ENCODE measurements at places on chromosomes 2 and 18. TPM values are rescaled to one million over a fixed set of nuclear protein-coding genes. Genes with fewer than 3 reads are reported as not detected.
A peak's percentile ranks its signal among the peaks of the same experiment; 100 is the strongest.

GRCh38 chr2:80437959-80438358 is 133.4 kb upstream of the LRRTM1 start:
- H3K4me3 ChIP-seq = no peak overlapping the region
- H3K27ac ChIP-seq = no peak overlapping the region
- H3K27me3 ChIP-seq = no peaks in the 10 kb centered on the region
- DNase-seq = no peak
- no peaks in the 10 kb centered on the region for H3K36me3 ChIP-seq
- no peaks in the 10 kb centered on the region for H3K4me1 ChIP-seq

DNA sequence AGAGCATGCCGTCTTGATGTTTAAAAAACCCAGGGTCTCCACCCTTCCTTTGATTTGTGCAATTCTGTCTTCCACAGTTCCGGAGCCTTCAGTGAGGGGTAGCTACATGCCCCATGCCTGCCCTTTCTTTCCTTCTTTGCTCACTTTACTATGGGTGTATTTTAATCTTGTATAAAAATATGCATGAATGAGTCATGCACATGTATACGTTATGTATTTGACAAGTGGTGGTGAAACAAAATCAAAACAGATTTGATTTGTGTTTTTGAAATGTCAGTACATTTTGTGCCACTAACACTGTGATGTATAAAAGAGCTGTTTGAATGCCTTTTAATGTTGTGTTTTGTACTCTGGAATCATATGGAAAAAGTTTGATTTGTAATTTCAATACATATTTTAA is 126.5 kb downstream of the RNF144A start:
- no peak overlapping the region for H3K27ac ChIP-seq
- no peak for DNase-seq

The PCARE gene
- polyA plus RNA-seq = not detected

DNA sequence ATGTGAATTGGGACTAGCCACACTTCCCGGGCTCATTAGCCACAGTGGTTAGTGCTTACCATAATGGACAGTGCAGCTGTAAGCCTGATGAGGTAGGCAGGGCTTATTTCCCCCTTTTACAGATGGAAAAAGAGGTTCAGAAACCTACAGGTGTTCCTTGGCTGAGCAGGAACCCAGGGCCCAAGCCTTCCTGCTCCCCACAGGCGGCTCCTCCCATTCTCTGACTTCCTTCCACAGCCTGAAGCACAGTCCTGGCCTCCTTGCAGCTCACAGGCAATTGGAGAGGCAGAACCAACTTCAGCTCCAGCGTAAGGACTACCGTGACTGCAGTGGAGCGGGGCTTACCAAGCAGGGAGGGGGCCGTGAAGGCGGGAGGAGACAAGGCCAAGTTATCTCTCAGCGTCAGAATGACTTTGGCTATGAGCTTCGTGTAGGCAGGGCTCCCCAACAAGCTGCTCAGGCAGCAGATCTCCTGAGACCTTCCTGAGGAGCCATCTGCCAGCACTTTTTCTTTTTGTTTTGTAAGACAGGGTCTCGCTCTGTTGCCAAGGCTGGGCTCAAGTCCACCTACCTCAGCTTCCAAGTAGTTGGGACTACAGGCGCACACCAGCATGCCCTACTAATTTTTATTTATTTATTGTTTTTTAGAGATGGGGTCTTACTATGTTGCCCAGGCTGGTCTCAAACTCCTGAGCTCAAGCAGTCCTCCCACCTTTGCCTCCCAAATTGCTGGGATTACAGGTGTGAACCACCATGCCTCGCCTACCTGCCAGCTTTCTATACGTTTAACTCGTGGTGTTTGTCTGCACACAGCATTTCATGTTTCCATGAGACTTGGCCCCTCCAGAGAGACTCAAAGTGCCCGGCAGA is 34.2 kb upstream of the NT5DC4 start:
- H3K36me3 ChIP-seq = no peaks in the 10 kb centered on the region
- H3K4me1 ChIP-seq = peaks cover 2% of the 10 kb centered on the region
- H3K27me3 ChIP-seq = no peaks in the 10 kb centered on the region
- peak; percentile 80 for DNase-seq
- H3K4me3 ChIP-seq = no peak overlapping the region

DNA sequence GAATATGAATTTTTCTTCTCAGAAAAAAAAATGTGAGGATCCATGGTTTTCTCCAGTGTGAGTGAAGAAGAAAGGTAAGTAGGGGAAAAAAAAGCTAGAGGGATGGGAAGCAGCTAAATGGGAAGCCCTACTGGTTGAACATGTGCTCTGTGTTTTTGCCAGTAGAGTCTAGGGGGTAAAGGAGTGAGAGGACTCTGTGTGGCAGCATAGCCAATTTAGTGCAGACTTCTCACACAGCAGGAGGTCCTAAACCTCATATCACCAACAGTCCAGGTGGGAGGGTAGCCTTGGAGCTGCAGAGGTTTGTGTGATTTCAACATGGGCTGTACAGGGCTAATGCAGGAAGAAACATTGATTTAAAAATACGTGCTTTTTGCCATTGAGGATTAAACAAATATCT is 334.5 kb upstream of the SPHKAP start:
- H3K27me3 ChIP-seq = no peaks in the 10 kb centered on the region
- no peak overlapping the region for H3K4me3 ChIP-seq
- H3K4me1 ChIP-seq = no peaks in the 10 kb centered on the region

DNA sequence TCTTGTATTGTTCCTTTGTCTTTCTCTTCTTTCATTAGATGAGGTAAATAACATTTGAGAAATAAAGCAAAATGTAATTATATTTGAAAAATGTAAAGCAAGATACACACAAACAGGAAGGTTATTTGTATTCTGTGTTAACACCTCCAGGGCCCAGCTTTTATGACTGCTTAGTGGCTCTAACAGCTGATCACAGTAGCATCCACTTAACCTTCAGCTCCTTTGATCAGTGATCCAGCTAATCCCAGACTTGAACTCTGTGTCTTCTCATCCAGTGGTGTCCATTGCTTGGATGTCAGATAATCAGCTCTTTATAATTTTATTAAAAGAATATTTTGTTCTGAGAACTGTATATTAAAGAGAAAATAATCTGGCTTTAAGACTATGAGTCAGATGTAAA is 44.5 kb downstream of the PSMD14 start:
- H3K27me3 ChIP-seq = no peaks in the 10 kb centered on the region
- no peak for DNase-seq
- H3K27ac ChIP-seq = no peak overlapping the region

The NGEF gene
- 10.7 TPM for polyA plus RNA-seq

DNA sequence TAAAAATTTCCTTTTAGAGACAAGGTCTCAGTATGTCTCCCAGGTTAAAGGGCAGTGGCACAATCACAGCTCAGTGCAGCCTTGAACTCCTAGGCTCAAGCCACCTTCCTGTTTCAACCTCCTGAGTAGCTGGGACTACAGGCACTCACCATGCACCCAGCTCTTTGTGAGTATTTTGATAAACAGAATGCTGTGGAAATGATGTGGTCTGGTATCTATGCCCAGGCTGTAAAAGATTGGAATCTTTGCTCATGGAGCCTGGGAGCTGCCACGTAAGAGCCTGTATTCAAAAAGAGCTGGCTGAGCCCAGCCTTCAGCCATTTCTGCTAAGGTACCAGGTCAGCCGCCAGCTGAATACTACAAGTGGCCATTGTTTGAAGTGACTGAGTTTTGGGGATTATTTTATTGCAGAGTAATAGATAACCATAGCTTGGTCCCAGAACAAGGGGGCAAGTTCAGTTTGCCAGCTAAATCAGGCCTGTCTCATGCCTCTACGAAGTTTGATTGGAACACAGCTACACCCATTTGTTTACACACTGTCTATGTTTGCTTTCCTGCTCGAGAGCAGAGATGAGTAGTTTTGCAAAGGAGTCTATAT is 21.3 kb upstream of the ARL5A start:
- no peaks in the 10 kb centered on the region for H3K36me3 ChIP-seq
- no peak for DNase-seq
- no peaks in the 10 kb centered on the region for H3K27me3 ChIP-seq
- no peaks in the 10 kb centered on the region for H3K4me1 ChIP-seq

GRCh38 chr2:211900518-211900917 is 638.1 kb downstream of the ERBB4 start:
- no peaks in the 10 kb centered on the region for H3K36me3 ChIP-seq
- peaks cover 2% of the 10 kb centered on the region for H3K27me3 ChIP-seq
- no peaks in the 10 kb centered on the region for H3K4me1 ChIP-seq

The SOCS6 gene
- polyA plus RNA-seq = 5.5 TPM

DNA sequence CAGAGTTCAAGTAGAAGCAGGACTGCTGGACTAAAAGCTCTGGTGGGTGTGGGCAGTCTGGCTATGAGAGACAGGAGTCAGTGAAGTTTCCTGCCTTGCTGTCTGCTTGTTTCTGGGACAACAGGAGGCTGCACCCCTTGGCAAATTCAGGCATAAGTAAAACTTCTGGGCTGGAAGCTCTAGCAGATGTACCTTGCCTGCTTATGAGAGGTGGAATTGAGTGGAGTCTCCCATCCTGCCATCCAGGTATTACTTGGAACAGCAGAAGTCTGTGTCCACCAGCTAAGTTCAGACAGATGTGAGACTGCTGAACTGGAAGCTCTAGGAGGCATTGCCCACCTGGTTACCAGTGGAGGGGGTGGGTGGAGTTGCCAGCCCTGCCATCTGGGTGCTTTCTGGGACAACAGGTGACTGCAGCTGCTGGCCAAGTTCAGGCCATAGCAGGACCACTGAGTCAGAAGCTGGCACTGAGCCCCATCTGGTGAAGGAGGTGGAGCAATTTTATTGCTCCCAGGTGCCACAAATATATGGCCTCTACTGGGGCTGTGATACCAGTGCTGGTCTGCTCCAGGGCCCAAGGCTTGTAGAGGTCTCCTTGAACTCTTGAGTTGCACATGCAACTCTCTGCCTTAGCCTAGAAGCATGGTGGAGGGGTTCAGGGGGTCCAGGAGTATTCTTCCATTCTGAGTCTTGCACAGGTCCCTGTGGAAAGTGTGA is 199.4 kb upstream of the FN1 start:
- no peaks in the 10 kb centered on the region for H3K27me3 ChIP-seq
- no peak overlapping the region for H3K27ac ChIP-seq
- H3K4me3 ChIP-seq = no peak overlapping the region
- H3K36me3 ChIP-seq = no peaks in the 10 kb centered on the region
- no peaks in the 10 kb centered on the region for H3K4me1 ChIP-seq

DNA sequence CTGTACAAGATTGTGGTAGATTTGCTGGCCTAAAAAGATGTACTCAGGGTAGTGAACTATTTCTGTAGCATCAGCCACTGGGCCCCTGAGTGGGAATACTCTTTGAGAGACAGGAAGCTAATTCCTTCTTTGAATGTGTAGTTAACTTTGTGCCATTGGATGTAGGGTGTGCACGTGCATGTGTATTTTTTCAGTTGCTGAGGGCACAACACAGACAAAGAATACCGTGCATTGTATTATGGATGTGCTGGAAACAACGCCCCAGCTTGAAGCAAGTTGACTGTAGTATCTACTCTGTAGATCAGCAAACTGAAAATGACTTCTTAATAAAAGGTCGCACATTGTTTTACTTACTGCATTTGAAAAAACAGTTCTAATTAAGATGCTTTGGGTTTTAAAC is 14.1 kb downstream of the CRIM1 start:
- H3K4me1 ChIP-seq = no peaks in the 10 kb centered on the region
- no peaks in the 10 kb centered on the region for H3K36me3 ChIP-seq
- no peaks in the 10 kb centered on the region for H3K27me3 ChIP-seq
- no peak overlapping the region for H3K27ac ChIP-seq
- DNase-seq = no peak

The TRABD2A gene
- 0.27 TPM for polyA plus RNA-seq

The KHK gene
- polyA plus RNA-seq = 223 TPM

DNA sequence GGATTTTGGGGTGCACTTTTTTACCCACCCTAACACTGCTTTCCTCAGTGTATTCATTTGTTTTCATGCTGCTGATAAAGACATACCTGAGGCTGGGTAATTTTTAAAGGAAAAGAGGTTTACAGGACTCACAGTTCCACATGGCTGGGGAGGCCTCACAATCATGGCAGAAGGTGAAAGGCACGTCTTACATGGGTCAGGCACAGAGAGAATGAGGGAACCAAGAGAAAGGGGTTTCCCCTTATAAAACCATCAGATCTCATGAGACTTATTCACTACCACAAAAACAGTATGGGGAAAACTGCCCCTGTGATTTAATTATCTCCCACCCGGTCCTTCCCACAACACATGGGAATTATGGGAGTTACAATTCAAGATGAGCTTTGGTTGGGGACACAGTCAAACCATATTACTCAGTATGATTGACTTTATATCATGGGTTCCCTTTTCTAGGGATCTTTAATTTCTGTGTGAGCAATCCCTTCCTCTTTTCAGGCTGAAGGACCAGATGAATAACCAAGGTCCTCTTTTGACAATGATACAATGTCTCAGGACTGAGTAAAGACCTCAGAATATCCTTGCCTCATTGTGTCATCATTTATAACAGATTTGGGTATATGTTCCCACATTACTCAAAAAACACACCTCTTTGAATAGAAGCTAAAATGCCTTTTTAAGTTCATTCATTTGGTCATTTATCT is 100.1 kb upstream of the TRIB2 start:
- no peaks in the 10 kb centered on the region for H3K4me1 ChIP-seq
- DNase-seq = no peak
- H3K4me3 ChIP-seq = no peak overlapping the region
- H3K36me3 ChIP-seq = no peaks in the 10 kb centered on the region

DNA sequence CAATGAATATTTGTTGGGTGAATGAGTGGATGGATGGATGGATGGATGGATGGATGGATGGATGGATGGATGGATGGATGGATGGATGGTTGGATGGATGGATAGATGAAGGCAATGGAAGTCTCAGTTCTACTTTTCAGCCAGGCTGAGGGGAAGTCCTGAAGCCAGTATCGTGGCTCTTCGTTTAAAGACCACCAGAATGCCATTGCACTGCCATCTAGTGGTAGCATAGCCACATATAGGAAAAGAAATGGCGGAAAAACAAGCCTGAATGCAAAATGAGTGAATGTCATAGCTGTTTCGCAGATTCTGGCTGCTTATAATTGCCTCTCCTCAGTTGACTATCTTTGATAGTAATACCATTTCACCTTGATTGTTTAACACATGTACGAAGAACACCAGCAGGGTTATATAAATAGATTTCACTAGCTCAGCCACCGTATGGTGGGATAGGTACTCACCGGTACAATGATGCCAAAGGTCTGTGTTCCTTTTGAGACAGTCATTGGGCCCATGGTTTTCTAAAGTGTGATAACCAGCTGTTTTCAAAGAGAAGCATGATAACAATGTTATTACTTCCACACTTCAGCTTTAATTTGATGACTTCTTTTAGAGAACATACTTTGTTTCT is 62.3 kb upstream of the GREB1L start:
- no peak for DNase-seq
- H3K4me1 ChIP-seq = peaks cover 9% of the 10 kb centered on the region
- no peak overlapping the region for H3K27ac ChIP-seq
- no peaks in the 10 kb centered on the region for H3K36me3 ChIP-seq

- H3K4me1 ChIP-seq = no peaks in the 10 kb centered on the region
- H3K4me3 ChIP-seq = no peak overlapping the region
- DNase-seq = no peak
- H3K36me3 ChIP-seq = no peaks in the 10 kb centered on the region
These were observed 16.6 kb downstream of the TSPYL6 start for GRCh38 chr2:54239427-54239826.

GRCh38 chr2:220936641-220937197 is 635.4 kb downstream of the EPHA4 start:
- no peaks in the 10 kb centered on the region for H3K36me3 ChIP-seq
- H3K4me1 ChIP-seq = no peaks in the 10 kb centered on the region

The RABL2A gene
- polyA plus RNA-seq = 4.2 TPM

The INPP5D gene
- 2.9 TPM for polyA plus RNA-seq

GRCh38 chr2:48829036-48829435 is 73.5 kb upstream of the LHCGR start:
- H3K27me3 ChIP-seq = no peaks in the 10 kb centered on the region
- no peak overlapping the region for H3K27ac ChIP-seq
- H3K4me1 ChIP-seq = no peaks in the 10 kb centered on the region
- H3K4me3 ChIP-seq = no peak overlapping the region

- H3K27me3 ChIP-seq = no peaks in the 10 kb centered on the region
- DNase-seq = no peak
- H3K36me3 ChIP-seq = no peaks in the 10 kb centered on the region
- no peaks in the 10 kb centered on the region for H3K4me1 ChIP-seq
- H3K27ac ChIP-seq = no peak overlapping the region
These were observed 75.4 kb upstream of the CHRNA1 start for GRCh38 chr2:174839662-174840061.

Measured in liver (tissue), 10 donors.